ENCODE measurements at places on chromosomes 5 and 9.

DNA sequence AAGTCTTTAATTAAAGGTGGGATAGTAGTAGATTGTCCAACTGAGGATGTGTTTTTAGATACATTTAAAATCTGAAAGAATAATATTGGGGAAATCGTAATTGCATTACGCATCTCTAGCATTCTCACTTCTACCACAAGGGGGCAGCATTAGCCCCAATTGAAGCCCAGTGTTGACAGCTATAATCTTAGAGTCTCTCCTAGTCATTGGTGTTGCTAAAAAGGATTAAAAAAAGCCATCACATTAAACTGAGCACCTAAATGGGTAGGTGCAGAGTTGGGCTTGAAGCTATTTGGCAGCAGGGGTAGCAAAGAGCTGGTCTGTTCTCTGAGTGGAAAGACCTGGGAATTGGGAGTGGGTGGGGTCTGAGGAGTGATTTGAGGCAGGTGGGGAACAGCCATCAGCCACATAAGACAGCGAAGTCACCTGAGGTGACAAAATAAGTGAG, 177.2 kb downstream of the OSTF1 start:
- DNase-seq, result peak; percentile 28

- no peak for DNase-seq
Observed at GRCh38 chr5:91059409-91059808, 323.7 kb downstream of the ARRDC3 start.

DNA sequence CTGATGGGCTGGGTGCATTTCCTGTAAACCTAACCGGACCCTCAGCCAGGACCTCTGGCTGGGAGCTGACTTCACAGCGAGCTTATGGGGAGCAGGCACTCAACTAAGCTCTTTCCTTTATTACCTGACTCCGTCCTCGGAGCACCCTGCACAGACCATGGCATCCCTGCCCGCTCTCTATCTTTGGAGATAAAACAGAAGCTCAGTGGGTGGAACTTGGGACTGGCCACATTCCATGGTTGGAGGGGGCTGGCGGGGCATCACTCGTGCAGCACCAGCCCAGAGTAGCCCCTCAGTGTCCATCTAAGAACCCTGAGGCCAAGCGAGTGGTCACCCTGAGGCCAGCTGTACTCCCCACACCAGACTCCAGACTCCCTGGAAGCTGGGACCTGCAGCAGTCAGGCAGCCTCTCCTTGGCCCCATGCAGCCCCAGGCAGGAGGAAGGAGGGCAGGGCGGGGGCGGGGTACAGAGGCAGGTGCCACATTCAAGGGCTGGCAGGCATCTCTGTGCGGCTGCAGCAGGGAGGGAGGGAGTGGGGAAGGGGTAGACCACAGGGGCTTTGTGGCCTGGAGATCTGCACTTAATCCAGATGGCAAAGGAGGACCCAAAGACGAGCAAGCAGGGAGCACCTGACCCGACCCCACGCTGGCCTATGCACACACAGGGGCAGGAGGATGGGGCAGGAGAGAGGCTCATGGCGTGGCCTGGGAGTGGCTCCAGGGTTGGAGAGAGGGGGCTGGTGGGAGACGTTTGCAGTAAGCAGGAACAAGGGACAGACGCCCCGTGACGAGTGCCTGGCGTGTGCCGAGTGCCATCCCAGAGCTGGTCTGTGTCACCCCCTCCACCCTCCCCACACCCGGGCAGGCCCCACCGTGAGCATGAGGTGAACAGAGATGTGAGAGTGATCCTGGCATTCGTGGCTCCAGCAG, 26.1 kb downstream of the GLT6D1 start:
- no peak for DNase-seq

GRCh38 chr5:32446630-32447029, 2.1 kb upstream of the ZFR start:
- no peak for DNase-seq

- DNase-seq, result no peak
Observed at GRCh38 chr5:53080271-53080670, 29.3 kb downstream of the MOCS2 start.

- DNase-seq, result peak; percentile 19
Observed at GRCh38 chr5:170434966-170435605, 45.9 kb upstream of the KCNMB1 start.

- DNase-seq, result no peak
Observed at GRCh38 chr9:137827908-137828526, 49.6 kb upstream of the CACNA1B start.

GRCh38 chr5:129096382-129096991, 1.9 kb downstream of the ISOC1 start:
- no peak for DNase-seq

GRCh38 chr5:126628102-126628501, 27.4 kb downstream of the PHAX start:
- DNase-seq, result no peak
